Progenitor cell of endocrine pancreas (in vitro differentiated cells): ENCODE measurements at places on chromosomes 7 and 10.
A peak's percentile ranks its signal among the peaks of the same experiment; 100 is the strongest.

GRCh38 chr7:96135241-96135640 is 186.7 kb downstream of the SLC25A13 start:
- DNase-seq: no peak

DNA sequence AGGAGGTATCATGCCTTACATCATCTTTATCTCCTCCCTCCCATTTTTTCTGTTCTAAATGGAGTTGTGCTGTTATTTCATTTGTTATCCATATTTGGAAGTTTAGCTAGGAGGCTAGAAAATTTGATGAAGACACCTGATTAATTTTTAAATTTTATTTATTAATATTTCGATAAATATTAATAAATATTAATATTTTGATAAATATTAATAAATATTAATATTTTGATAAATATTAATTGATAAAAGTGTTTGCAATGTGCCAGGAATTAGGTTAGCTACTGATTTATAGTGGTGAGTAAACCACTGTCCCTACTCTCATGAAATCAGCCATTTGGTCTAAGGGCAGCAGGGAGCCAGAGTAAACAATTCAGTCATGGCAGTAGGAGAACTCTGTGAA is 161.4 kb downstream of the GNAT3 start:
- no peak for DNase-seq

- no peak for DNase-seq
Measured at GRCh38 chr7:52423251-52423650, 612.2 kb upstream of the POM121L12 start.

- peak; percentile 23 for DNase-seq
Measured at GRCh38 chr10:98030991-98031431, 590 bp upstream of the CRTAC1 start.

- DNase-seq: no peak
Measured at GRCh38 chr7:128221929-128222403, 19.1 kb upstream of the LEP start.

GRCh38 chr10:21661935-21662334 is 127.9 kb downstream of the MLLT10 start:
- DNase-seq: no peak
